ENCODE measurements at places on chromosomes 5 and 9. TPM values are rescaled to one million over a fixed set of nuclear protein-coding genes. Genes with fewer than 3 reads are reported as not detected.

The ANKRD31 gene
- total RNA-seq, result 1.5 TPM

The PCDHGA4 gene
- total RNA-seq, result 0.07 TPM

The PDE6A gene
- total RNA-seq, result not detected

The AUH gene
- total RNA-seq, result 12.6 TPM

The ADAMTSL1 gene
- not detected for total RNA-seq

The BARHL1 gene
- total RNA-seq, result not detected

The TLE1 gene
- total RNA-seq, result 46.1 TPM

The CEP78 gene
- total RNA-seq, result 17.3 TPM

The TAF11L5 gene
- total RNA-seq, result not detected

The PCA3 gene
- not detected for total RNA-seq

- no peak for DNase-seq
- peak overlapping the region; percentile 60 for H3K4me3 ChIP-seq
- H3K4me1 ChIP-seq, result peaks cover 24% of the 10 kb centered on the region
- H3K27ac ChIP-seq, result no peak overlapping the region
- H3K36me3 ChIP-seq, result peaks cover 41% of the 10 kb centered on the region
- no peaks in the 10 kb centered on the region for H3K27me3 ChIP-seq
Measured at GRCh38 chr9:128636556-128637530, 19.8 kb downstream of the DYNC2I2 start.

GRCh38 chr9:38012767-38013450, 56.1 kb downstream of the SHB start:
- peaks cover 16% of the 10 kb centered on the region for H3K36me3 ChIP-seq
- no peak for DNase-seq
- peaks cover 34% of the 10 kb centered on the region for H3K4me1 ChIP-seq

GRCh38 chr9:131365546-131365945, 28.3 kb upstream of the PRRC2B start:
- no peaks in the 10 kb centered on the region for H3K4me1 ChIP-seq
- H3K4me3 ChIP-seq, result no peak overlapping the region
- H3K36me3 ChIP-seq, result no peaks in the 10 kb centered on the region

GRCh38 chr5:179980767-179981166, 73.1 kb upstream of the TBC1D9B start:
- no peak overlapping the region for H3K4me3 ChIP-seq
- H3K4me1 ChIP-seq, result no peaks in the 10 kb centered on the region
- no peaks in the 10 kb centered on the region for H3K36me3 ChIP-seq

DNA sequence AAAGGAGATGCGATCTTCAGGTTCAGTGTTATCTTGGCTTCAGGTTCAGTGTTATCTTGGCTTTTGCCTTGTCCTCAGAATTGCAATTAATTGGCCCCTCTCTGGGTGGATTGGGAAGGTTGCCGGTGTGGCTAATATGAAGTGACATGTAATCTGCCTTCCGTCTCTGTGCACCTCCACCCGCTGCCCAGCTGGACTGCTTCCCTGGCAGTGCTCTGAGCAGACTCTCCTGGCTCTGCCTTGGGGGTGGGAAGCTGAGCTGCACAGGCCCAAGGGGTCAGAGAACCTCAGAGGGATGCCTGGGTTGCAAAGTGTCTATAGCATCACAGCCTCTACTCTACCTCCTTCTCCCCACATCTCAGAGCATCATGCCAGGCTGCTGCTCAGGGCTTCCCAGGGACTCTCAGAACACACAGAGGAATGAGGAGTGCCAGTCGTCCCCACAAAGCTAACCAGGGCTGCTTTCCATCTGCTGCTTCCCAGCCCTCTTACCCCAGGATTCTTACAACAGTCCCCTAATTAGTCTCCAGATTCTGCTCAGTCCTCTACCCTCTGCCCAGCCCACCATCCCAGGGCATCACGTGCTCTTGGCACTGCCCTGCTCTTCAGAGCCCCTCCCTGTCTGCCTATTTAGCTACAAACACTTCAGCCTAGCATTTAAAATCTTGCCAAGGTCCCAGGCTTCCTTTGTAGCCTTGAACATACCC, 54.4 kb upstream of the AFAP1L1 start:
- no peak overlapping the region for H3K27ac ChIP-seq
- H3K4me1 ChIP-seq, result no peaks in the 10 kb centered on the region
- no peaks in the 10 kb centered on the region for H3K27me3 ChIP-seq
- no peak for DNase-seq
- H3K4me3 ChIP-seq, result no peak overlapping the region

DNA sequence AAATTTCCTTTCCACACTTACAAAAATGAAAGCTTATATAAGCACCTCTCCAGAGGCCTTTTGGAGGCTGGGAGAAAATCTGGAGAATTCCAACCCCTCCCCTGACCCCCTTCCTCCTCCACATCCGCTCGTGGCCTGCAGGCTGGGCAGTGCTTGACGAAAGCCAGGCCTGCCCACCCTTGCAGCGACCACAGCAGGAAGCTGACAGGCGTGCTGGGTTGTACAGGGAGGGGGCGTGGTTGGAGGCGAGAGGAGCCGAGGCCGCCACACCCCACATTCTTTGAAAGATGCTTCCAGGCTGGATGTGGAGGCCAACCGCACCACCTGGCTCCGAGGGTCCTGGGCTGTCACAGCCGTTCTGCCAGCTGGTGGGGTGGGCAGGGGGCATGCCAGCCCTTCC, 47.8 kb upstream of the IER5L start:
- H3K4me3 ChIP-seq, result no peak overlapping the region
- peaks cover 9% of the 10 kb centered on the region for H3K4me1 ChIP-seq
- no peaks in the 10 kb centered on the region for H3K27me3 ChIP-seq
- DNase-seq, result peak; percentile 64

- no peaks in the 10 kb centered on the region for H3K27me3 ChIP-seq
- H3K4me3 ChIP-seq, result no peak overlapping the region
- H3K36me3 ChIP-seq, result peaks cover 5% of the 10 kb centered on the region
Measured at GRCh38 chr9:35540315-35540714, 50.4 kb downstream of the RUSC2 start.

- H3K27ac ChIP-seq, result no peak overlapping the region
- DNase-seq, result peak; percentile 20
- peaks cover 16% of the 10 kb centered on the region for H3K27me3 ChIP-seq
- no peaks in the 10 kb centered on the region for H3K4me1 ChIP-seq
- no peaks in the 10 kb centered on the region for H3K36me3 ChIP-seq
Measured at GRCh38 chr9:91727316-91727861, 222.6 kb downstream of the ROR2 start.

- no peak overlapping the region for H3K27ac ChIP-seq
- peaks cover 20% of the 10 kb centered on the region for H3K27me3 ChIP-seq
- no peak for DNase-seq
- H3K36me3 ChIP-seq, result no peaks in the 10 kb centered on the region
- no peak overlapping the region for H3K4me3 ChIP-seq
Measured at GRCh38 chr9:19940811-19941535, 152.1 kb upstream of the SLC24A2 start.

DNA sequence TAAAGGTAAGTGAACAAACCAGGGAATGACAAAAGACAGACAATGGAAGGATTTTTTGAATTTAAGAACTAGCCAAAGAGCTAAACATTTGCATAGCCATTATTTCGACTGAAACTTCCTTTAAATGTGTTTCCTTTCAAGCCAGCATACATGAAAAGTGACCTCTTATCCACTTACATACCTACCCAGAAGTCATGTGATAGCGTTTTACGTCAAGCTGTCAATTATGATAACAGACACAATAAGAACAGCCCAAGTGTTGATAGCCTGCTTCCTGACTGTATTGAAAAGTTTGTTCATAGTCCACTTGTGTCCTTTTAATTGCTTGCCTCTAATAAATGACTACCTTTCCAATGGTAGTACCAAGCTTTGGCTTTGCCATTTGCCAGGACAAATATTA, 206.0 kb downstream of the NFIB start:
- no peak overlapping the region for H3K4me3 ChIP-seq
- H3K36me3 ChIP-seq, result peaks cover 17% of the 10 kb centered on the region
- DNase-seq, result no peak
- no peaks in the 10 kb centered on the region for H3K4me1 ChIP-seq
- H3K27ac ChIP-seq, result peak overlapping the region; percentile 36

DNA sequence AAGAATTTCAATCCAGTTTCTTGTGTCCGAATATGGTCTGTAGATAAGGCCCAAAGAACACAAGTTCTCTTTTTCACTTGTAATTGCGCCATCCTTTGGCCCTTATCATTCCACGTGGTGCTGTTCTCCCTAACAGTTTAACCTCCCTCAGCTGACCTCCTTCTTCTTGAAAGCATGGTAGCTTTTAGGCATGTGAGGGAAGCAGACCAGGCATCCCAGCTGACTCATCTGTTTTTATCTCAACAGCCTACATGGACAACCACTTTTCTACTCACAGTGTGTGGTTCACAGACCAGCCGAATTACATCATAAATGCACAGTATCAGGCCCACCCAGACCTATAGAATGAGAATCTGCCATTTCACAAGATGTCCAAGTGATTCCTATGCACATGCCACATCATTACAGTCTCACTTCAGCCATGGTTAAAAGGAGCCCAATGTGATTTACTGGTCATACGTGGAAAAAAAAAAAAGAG, 26.9 kb upstream of the PLIN2 start:
- H3K27ac ChIP-seq, result no peak overlapping the region
- no peak overlapping the region for H3K4me3 ChIP-seq
- no peaks in the 10 kb centered on the region for H3K36me3 ChIP-seq
- H3K27me3 ChIP-seq, result no peaks in the 10 kb centered on the region

GRCh38 chr9:133352635-133353340, 3.5 kb downstream of the SURF1 start:
- H3K27me3 ChIP-seq, result no peaks in the 10 kb centered on the region
- no peak for DNase-seq
- H3K36me3 ChIP-seq, result peaks cover 78% of the 10 kb centered on the region

- H3K27me3 ChIP-seq, result peaks cover 95% of the 10 kb centered on the region
- no peak for DNase-seq
- no peak overlapping the region for H3K27ac ChIP-seq
- H3K4me3 ChIP-seq, result no peak overlapping the region
Measured at GRCh38 chr5:139799359-139799758, 3.8 kb downstream of the PSD2 start.

GRCh38 chr9:93187047-93187446, 3.1 kb downstream of the WNK2 start:
- peaks cover 21% of the 10 kb centered on the region for H3K36me3 ChIP-seq
- DNase-seq, result no peak
- H3K27me3 ChIP-seq, result no peaks in the 10 kb centered on the region
- no peak overlapping the region for H3K27ac ChIP-seq

DNA sequence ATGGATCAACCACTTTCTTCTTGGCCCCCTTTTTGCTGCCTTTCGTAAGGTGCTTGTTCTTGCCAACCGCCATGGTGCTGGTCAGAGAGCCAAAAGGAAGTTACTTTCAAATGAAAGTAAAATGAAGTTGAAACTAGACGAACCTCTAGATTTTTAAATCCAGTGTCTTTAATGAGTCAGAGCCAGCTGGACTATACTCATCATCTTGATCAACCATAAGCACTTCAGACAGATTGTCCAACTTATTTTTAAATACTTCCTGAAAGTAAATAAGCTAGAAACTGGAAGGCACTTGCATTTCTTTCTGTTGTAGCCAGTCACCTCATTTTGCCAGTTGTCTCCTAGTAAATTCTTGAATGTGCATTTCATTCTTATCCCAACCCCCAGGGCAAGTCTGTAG, 48.9 kb downstream of the JMY start:
- peaks cover 7% of the 10 kb centered on the region for H3K36me3 ChIP-seq
- no peak overlapping the region for H3K27ac ChIP-seq
- no peaks in the 10 kb centered on the region for H3K27me3 ChIP-seq
- H3K4me1 ChIP-seq, result no peaks in the 10 kb centered on the region
- no peak overlapping the region for H3K4me3 ChIP-seq

DNA sequence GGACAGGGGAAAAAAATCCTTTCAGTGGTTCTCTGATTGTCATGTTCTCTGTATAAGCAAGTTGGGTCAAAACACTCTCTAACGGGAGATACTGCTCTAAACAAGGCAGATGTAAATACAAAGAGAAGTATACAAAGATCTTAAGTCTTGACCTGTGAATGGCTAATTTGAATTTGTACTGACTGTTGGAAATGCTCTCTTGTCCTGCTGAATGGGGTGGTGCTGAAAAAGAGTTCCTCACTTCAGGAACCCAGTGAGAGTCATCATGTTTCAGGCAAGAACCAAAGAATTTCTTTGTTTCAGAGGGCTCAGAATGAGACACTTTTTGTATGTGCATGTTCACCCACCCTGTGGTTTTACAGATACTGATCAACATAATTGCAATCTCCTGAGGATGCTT, 461.0 kb downstream of the NR2F1-AS1 start:
- H3K27ac ChIP-seq, result no peak overlapping the region
- no peaks in the 10 kb centered on the region for H3K27me3 ChIP-seq
- H3K36me3 ChIP-seq, result no peaks in the 10 kb centered on the region

GRCh38 chr9:101673642-101674041, 64.8 kb downstream of the GRIN3A start:
- peaks cover 15% of the 10 kb centered on the region for H3K4me1 ChIP-seq
- no peaks in the 10 kb centered on the region for H3K36me3 ChIP-seq
- no peaks in the 10 kb centered on the region for H3K27me3 ChIP-seq

DNA sequence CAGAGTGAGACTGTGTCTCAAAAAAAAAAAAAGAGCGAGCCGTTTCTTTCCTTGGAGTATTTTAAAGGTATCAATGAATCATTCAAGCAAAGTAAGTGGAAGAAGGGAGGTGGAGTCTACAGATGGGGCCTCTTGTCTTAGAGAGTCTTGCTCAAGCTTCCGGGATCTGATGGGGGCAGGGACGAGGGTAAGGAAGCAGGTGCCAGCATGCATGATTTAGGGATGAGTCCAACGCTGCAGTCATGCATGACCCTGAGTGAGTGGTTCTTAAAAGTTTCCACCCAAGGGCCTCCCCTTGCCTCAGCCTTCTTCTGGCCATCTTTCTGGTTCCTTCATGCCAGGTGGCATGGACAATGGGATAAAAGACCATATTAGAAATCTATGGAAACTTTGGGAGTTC, 79.6 kb downstream of the MYO10 start:
- peaks cover 29% of the 10 kb centered on the region for H3K36me3 ChIP-seq
- H3K4me3 ChIP-seq, result no peak overlapping the region
- H3K27ac ChIP-seq, result no peak overlapping the region
- H3K4me1 ChIP-seq, result peaks cover 24% of the 10 kb centered on the region
- no peak for DNase-seq
- no peaks in the 10 kb centered on the region for H3K27me3 ChIP-seq

- no peaks in the 10 kb centered on the region for H3K36me3 ChIP-seq
- no peak overlapping the region for H3K4me3 ChIP-seq
- DNase-seq, result no peak
- H3K4me1 ChIP-seq, result peaks cover 15% of the 10 kb centered on the region
- H3K27me3 ChIP-seq, result no peaks in the 10 kb centered on the region
- H3K27ac ChIP-seq, result no peak overlapping the region
Measured at GRCh38 chr9:89464300-89464901, 33.5 kb downstream of the SEMA4D start.

GRCh38 chr5:80481019-80481893, 6.6 kb upstream of the FAM151B start:
- peaks cover 38% of the 10 kb centered on the region for H3K36me3 ChIP-seq
- H3K27me3 ChIP-seq, result no peaks in the 10 kb centered on the region
- no peak overlapping the region for H3K4me3 ChIP-seq
- DNase-seq, result peak; percentile 62
- H3K27ac ChIP-seq, result peak overlapping the region; percentile 58
- peaks cover under 1% of the 10 kb centered on the region for H3K4me1 ChIP-seq

DNA sequence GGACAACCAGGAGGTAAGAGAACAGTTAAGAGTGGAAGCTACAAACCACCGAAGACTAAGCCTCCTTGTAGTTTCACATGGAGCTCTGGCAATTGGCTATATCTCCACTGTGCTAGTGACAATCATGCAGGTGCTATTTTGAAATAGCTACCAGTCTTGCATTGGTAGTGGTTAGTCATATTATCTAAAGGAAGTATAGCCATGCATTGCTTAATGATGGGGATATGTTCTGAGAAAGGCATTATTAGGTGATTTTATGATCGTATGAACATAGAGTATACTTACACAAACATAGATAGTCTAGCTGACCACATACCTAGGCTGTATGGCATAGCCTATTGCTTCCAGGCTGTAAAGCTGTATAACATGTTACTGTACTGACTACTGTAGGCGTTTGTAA, 28.4 kb downstream of the HSDL2 start:
- no peak for DNase-seq
- peaks cover 5% of the 10 kb centered on the region for H3K36me3 ChIP-seq
- no peaks in the 10 kb centered on the region for H3K4me1 ChIP-seq
- no peak overlapping the region for H3K4me3 ChIP-seq
- no peak overlapping the region for H3K27ac ChIP-seq
- no peaks in the 10 kb centered on the region for H3K27me3 ChIP-seq

Data from Calu3 (cell line).